ENCODE measurements at places on chromosomes 16 and 17.

DNA sequence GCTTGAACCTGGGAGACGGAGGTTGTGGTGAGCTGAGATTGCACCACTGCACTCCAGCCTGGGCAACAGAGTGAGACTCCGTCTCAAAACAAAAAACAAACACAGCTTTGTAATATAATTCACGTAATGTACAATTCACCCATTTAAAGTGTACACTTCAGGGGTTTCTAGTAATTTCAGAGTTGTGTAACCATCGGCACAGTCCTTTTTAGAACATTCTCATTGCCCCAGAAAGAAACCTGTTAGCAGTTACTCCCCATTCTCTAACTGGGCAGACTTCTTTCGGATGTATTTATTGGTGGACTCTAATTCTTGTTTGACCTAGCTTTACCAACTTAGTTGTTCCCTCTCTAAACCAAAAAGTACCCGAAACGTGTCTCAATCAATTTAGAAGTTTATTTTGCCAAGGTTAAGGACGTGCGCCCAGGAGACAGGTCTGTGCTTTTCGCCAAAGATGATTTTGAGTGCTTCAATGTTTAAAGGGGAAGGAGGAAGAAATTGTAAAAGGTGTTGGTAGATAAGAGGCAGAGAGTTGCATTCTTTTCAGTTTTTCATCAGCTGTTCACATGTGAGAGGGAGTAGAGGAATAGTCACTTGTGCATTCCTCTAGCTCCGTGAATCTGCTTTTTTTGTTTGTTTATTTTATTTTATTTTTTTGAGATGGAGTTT lies 175.3 kb downstream of the PRKCA start:
- DNase-seq = no peak

DNA sequence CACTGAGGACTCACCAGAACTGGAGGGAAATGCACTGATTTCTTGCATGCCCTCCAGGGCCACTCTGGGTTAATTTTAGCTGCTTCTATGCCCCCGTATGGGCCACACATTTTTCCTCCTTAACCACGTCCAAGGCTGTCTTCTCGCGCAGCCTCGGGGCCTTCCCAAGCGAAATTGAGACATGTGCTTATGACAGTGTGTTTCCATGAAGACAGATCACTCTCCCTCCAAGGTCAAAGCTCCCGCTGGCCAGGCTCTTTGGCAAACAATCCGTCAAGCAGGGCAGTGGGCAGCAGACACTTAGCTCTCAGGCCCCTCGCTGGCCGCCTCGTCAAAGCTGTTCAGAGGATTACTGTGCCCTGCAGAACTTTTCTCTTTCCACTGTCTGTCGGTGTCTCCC lies 243.0 kb upstream of the N4BP1 start:
- no peak for DNase-seq

GRCh38 chr17:33803199-33803685 lies 451.8 kb upstream of the CCL2 start:
- DNase-seq = no peak

DNA sequence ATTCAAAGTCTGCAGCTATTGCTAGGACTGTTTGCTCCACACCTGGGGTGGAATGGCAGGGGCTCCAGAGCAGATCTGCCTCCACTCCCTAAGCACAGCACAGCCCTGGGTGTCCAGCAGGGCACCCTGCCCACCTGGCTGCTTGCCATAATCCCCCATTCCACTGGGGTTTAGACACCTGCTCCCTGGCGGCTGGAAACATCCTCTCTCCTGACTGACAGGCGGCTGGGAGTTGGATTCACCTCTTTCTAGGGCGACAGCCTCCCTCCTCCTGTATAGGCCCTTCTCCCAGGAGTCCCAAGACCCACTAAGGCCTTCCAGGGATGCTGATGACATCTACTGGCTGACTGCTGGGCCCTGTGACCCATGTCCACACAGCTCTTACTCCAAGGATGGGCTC lies 18.0 kb downstream of the HDAC5 start:
- DNase-seq = no peak

DNA sequence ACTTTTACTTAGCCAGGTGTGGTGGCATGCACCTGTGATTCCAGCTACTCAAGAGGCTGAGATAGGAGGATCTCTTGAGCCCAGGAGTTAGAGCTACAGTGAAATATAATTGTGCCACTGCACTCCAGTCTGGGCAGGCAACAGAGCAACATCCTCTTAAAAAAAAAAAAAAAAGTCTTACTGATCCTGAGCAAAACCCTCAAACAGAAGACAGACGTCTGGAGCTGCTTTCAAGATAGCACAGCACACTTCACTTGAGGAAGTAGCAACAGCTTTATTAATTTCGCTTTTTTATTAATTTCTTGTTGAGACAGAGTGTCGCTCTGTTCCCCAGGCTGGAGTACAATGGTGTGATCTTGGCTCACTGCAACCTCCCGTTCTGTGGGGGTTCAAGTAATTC lies 10.2 kb upstream of the GGA2 start:
- no peak for DNase-seq

GRCh38 chr17:74197801-74198200 lies 5.7 kb upstream of the RPL38 start:
- DNase-seq = no peak

- no peak for DNase-seq
These were observed 94.7 kb upstream of the N4BP1 start for GRCh38 chr16:48704710-48705109.
